ENCODE measurements at places on chromosomes 5 and 9.

- DNase-seq: no peak
Observed at GRCh38 chr9:136629879-136630661, 32.6 kb upstream of the EGFL7 start.

- DNase-seq: no peak
Observed at GRCh38 chr9:89536145-89536574, 38.2 kb upstream of the SEMA4D start.

GRCh38 chr9:70421272-70422180 lies 7.1 kb upstream of the KLF9 start:
- peak; percentile 79 for DNase-seq

- no peak for DNase-seq
Observed at GRCh38 chr9:14517154-14517906, 175.9 kb downstream of the ZDHHC21 start.

DNA sequence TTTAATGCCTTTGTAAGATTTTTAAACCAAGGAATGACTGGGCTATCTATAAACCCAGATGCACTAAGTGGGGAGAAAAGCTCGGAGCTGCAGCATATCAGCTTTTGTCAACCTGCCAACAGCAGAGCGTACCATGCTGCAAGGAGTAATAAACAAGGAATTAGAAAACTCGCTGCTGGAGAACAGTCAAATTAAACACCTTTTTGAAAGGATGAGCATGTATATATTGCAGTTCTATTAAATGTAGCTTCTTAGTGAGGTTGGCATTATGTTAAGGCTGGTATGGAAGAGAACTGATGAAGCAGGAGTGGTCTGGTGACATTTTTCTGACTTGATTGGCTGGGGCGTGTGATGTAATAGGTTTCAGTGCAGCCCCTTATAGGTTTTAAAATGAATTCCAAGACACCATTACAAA lies 74.7 kb downstream of the PIK3R1 start:
- DNase-seq: peak; percentile 16

DNA sequence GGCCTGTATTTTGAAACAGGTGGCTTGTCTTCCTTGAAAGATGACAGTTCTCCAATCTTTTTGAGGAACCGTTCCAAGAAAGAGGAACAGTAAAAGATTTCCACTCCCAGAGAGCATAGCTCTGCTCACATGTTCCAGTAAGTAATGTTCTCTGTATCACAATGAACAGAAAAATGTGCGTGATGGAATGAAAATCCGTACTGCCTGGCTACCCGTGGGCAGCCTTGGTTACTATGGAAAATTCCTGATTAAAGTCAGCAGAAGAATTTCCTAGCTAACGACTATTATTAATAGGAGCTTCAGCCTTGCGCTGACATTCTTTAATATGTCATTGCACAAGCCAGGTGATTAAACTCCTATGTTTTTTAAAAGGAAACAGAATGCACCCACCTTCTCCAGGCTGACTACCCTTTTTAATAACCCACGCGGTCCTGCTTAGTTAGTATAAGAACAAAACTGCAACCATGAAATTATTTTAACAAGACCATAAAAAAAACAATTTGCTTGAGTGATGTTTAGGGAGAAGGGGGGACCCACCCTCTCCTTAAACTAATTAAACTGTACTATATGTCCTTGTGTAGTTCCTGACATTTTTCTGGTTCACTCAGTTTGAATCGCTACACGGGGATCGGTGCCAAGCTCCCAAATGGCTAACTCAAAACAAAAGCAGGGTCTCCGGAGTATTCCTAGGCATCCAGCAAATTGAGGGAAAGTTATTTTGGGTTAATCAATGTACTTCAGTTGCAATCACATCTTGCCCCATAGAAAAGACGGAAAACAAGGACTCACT lies 54.8 kb upstream of the CPEB4 start:
- DNase-seq: no peak

DNA sequence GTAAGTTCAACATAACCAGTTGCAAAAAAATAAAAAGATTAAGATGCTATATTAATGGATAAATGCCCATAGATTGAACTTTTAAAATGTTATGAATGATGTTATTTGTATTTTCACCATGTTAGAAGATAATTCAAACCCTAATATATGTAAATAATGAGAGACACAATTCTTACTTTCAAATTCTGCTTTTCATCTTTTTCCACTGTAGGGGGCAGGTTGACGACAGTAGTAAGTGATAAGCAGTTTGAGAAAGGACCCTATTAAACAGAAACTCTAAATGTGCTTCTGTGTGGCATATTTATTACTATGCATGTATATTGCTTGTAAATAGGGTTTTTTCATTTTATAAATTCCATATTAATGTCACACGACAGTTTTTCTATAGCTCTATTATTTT lies 591.1 kb downstream of the SEMA5A start:
- no peak for DNase-seq

GRCh38 chr5:31366941-31367340 lies 165.0 kb downstream of the DROSHA start:
- DNase-seq: no peak

- DNase-seq: no peak
Observed at GRCh38 chr9:100346836-100347235, 5.9 kb downstream of the TEX10 start.

GRCh38 chr5:123448017-123448617 lies 24.9 kb upstream of the CEP120 start:
- no peak for DNase-seq

- no peak for DNase-seq
Observed at GRCh38 chr5:75847561-75848021, 130.4 kb upstream of the POC5 start.

DNA sequence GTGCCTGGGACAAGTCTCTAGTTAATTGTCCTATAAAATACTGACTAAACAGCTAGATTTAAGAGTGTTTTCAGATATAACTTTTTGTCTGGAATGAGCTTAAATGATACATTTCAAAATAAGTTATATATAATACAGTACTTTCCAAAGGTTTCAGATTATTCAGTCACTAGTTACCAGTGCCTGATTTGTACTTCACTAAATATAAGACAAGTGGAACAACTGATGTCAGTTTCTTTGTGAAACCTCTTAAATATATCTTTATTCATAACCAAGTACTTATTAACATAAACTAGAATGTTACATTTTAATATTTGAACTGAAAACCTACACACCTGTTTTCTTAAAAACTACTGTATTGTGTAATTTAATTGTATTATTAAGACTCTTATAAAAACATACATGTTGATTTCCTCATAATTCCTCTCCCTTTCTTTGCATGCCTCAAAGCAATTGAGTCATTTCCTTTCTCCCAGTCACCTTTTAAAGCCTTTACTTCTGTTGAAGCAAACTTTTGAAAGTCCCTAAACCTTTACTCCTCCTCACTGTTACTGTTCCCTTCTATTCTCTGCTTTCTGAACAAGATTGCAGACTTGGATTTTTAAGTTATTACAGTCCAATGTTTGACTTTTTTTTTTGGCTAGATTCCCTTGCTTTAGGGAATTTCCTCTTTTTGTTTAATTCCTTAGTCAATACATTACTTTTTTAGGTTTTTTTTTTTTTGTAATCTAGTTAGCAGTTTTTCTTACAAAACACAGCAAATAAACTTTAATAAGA lies 8.7 kb upstream of the SEMA6A start:
- no peak for DNase-seq

DNA sequence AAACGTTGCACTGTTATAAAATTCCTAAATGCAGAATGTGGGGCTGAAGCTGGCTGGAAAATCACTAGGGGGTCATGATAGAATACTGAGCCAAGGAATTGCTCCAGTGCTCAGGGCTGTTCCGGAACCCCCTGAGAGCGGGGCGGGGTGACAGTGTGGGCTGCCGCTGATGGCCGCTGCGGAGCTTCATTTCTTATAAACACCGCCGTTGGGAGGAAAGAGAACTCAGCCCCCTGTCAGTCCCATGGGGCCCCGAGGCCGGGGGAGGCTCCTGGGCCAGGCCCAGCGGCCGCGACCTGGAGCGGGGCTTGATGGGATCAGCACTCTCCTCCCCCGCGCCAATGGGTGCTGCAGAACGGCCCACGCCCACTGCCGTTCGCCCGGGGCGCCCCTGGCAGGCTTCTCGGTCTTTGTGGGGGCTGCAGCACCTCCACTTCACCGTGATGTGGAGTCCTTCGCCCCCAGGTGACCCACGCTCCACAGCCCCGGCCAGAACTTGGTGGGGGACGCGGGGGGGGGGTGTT lies 5.2 kb upstream of the IRF1 start:
- DNase-seq: peak; percentile 71

GRCh38 chr5:6399980-6400910 lies 21.9 kb upstream of the MED10 start:
- DNase-seq: no peak

GRCh38 chr9:73782166-73782565 lies 630.5 kb downstream of the ANXA1 start:
- DNase-seq: no peak

DNA sequence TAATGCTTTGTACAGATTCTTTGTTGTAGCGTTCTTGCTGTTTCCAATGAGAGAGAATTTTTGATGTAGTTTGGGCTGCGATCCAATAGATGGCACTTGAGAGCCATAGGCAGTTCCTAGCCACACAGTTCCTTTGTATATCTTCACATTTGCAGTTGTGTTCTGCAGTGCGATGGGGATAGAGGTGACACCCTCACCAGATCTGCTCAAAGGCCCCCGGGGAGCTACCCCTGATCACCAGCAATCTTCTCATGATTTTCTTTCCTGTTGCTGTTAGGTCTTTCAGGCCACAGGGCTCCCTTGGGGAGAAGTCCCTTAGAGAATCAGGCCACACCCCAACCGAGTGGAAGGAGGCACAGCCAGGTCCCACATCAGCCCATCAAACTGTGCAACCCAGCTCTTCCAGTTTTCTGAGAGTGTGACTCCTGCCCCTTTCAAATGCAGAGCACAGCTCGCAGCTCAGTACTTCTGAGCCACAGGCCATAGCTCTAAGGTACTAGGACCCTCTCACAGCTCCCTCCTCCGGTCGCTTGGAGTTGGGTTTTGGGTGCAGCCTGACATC lies 353.7 kb downstream of the SLCO4C1 start:
- peak; percentile 1 for DNase-seq

All from C1 segment of cervical spinal cord (tissue), 14 donors.